T-helper 9 cell (primary cell): ENCODE measurements at places on chromosomes 13 and 19.

DNA sequence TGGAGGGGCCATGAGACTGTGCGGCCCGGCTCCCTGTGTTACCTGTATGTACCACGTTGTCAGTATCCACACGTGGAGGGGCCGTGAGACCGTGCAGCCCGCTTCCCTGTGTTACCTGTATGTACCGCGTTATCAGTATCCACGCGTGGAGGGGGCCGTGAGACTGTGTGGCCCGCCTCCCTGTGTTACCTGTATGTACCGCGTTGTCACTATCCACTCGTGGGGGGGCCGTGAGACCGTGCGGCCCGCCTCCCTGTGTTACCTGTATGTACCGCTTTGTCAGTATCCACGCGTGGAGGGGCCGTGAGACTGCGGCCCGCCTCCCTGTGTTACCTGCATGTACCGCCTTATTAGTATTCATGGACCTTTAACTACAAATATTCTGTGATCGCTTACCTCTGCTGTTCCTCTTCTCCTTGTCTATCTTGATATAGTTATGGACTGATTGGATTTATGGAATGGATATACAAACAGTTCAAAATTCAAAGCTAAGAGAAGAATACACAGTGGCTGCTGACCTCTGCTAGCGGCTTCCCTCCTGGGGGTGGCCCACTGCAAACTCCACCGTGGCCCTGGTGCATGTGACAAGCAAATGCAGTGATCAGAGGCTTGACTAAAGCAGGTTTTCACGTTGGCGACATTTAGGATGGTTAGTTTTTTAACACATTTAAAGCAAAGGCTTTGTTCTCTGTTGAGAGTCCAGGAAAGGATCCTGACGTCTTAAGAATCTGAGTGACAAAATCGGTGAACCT is 38.7 kb downstream of the ATP11A start:
- no peak for DNase-seq

GRCh38 chr13:105063676-105064075 is 1471.8 kb downstream of the EFNB2 start:
- DNase-seq, result no peak

DNA sequence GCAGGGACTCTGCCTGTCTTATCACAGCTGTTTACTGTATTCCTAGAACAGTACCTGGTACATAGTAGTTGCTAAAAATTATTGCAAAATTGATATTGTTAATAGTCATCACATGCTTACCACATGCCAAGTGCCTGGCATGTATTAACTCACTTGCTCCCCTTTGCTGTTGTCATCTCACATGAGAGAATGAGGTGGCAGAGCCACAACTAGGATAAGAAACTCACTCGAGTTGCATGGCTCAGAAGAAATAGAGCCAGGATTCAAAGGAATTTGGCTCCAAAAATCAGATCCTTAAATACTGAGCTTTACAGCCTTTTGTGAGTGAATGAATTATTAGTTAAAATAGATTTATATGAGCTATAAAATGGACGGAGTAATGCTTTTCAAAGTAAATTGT is 42.6 kb downstream of the B3GLCT start:
- no peak for DNase-seq

GRCh38 chr19:34732612-34733211 is 1.3 kb upstream of the ZNF181 start:
- DNase-seq, result no peak

DNA sequence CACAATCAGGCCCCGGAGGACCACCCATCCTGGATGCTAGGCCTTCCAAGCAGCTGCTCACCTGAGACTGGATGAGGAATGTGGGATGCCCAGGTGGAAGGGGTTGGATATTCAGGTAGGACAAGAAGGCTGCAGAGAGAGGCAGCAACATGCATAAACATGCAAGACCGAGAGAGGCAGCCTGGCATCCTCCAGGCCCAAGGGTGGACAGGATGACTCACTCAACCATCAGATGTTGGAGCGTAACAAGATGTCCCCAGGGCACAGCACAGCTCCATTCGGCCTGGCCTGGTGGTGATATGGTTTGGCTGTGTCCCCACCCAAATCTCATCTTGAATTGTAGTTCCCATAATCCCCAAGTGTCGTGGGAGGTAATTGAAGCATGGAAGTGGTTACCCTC is 10.0 kb upstream of the CABP5 start:
- no peak for DNase-seq

DNA sequence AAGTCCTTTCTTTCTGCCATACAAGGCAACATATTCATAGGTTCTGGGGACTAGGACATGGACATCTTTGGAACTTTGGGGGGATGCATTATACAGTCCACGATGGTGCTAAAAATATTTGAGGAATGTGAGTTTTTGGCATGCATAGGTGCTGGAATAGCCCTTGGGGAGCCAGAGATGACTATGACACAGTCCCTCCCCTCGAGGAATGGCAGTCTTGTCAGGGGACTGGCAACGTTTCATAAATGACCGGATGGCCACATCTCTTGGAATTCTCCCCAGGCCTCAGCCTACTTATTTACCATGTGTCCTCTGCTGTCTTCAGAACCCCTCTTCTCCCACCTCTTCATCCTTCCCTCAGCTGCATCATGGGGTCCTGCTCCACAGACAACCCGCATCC is 13.6 kb downstream of the MEIOSIN start:
- no peak for DNase-seq

DNA sequence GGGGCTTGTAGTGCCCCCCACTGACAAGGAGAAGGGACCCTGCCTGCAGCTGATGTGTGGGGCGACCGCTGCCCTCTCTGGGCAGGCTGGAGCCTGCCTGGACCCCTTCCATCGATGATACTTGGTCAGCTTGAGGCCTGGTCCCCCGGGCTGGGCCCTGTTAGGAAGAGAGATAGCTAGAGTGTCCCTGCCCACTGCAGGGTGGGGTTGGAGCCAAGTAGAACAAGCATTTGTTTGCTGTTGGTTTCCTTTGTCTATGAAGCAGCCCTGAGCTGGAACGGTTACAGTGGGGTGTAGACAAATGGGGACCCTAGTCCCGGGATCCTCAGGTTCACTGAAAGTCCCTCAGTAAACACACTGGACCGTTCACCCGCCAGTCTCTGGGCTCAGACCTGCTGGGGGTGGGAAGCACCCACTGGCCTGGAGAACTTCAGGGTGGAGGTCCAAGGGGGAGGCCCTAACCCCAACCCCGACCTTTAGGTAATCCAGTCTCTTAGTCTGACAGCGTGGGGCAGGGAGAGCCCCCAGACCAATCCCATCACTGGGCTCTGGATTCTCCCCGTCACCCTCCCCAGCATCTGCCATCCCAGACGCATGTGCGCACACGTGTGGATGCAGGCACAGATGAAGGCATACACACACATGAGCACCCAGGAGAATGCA is 204.8 kb upstream of the ZNF536 start:
- no peak for DNase-seq

GRCh38 chr13:29550430-29550988 is 45.0 kb downstream of the SLC7A1 start:
- DNase-seq, result no peak

DNA sequence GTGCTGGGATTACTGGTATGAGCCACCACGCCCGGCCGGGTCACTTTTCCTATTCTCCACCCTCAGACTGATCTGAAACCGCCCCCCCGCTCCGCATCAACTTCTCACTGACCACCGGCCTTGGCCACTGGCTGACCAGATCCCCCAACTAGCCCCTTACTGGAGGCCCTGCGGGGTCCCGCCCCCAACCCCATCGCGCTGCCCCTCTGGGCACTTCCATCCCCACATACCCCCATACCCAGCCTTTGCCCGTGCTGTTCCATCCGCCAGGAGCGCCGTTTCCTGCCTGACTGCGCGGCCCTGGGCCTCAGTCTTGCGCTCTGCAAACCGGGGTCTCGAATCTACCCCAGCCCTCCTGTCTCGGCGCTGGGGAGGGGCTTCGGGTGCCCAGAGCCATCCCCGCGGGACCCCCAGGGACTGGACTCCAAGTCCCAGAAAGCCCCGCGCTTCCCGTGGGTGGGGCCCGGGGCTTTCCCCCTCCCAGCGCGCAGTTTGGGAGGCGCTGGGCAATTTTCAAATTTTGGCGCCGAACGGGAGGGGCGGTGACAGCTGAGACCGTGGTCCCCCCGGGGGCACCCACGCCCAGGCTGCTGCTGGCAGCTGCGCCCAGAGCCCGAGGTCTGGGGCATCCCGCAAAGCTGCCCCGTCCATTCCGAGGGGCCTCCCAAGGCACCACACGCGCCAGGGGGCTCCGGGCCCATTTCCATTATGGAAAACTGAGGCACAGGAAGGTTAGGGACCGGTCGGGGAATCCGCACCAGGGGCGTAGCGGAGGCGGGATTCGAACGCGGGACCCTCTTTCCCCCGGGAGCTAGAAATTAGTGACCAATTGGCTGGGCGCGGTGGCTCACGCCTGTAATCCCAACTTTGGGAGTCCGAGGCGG is 5.2 kb upstream of the LMNB2 start:
- peak; percentile 28 for DNase-seq

DNA sequence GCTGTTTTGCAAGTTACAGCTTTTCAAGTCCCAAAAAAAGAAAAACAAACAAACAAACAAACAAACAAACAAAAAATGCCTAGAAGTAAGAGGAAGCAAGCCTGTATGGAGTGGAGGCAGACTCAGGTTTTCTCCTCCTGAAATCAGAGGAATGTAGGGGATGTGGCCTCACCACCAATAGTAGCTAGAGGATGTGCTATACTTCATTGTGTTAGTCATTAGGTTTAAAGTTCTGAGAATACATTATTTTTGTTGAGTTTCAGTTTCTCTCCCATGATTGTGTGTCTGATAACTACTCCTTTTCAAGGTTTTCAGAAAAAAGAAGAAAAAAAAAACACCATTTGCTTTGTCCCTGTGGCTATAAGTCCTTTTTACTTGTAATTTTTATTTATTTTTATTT is 524.5 kb downstream of the GPC6 start:
- DNase-seq, result no peak

DNA sequence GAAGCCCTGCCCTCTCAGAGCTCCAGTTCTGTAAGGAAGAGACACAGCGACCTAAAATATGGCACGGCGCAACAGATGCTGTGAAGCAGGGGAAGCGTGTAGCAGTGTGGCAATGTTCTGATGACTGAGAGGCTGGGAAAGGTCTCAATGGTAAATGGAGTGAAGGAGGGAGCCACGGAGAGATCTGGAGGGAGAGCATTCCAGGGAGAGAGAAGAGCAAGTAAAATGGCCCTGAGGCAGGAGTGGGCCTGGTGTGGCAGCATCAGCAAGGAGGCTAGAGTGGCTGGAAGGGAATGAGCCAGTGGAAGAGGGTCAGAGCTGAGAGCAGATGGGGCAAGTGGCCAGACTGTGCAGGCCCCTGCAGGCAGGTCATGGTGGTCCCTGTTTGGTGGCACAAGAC is 16.4 kb downstream of the RCN3 start:
- DNase-seq, result no peak

GRCh38 chr13:109745060-109745459 is 41.3 kb downstream of the IRS2 start:
- DNase-seq, result no peak

DNA sequence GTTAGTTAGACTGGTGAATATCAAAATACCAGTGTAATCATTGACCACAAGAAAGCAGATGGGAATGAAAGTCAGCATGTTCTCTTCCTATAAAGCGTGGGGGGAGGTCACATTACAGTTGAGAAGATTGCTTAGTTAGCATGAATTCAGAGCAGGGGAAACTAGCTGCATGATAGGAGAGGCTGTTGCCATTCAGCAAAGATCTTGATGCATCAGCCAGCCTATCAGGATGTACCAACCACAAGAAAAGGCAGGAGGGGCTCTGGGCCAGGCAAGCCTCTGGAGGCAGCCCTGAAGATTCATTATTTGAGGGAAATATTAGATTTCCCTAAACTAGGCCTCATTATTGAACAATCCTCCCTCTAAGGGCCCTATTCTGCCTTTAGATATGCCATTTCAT is 5.0 kb upstream of the MTMR6 start:
- no peak for DNase-seq

DNA sequence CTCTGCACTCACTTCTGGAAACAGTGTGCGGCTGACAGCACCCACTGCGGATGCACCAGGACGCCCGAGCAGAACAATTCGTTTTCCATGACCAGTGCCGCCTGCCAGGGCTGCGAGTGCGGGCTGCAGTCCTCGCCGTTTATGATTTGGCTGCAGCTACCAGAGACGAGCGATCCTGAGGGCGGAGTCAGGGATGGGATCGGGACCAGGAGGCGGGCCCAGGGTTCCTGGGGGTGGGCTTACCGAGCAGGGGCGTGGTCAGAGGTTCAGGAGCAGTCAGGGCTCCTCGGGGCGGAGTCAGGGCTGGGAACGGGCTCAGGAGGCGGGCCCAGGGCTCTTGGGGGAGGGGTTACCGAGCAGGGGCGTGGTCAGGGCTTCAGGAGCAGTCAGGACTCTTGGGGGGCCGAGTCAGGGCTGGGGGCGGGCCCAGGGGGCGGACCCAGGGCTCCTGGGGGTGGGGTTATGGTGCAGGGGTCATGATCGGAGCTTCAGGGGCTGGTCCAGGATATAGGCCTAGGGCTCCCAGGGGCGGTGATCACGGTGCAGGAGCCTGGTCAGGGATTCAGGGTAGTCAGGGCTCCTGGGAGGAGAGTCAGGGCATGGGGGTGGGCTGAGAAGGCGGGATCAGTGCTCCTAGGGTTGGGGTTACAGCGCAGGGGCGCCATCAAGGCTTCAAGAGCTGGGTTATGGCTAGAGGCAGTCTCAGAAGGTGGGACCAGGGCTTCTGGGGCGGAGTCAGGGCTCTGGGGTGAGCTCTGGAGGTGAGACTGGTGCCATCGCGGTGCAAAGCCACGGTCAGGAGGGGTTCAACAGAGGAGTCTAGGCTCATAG is 1.7 kb downstream of the KLK4 start:
- no peak for DNase-seq

DNA sequence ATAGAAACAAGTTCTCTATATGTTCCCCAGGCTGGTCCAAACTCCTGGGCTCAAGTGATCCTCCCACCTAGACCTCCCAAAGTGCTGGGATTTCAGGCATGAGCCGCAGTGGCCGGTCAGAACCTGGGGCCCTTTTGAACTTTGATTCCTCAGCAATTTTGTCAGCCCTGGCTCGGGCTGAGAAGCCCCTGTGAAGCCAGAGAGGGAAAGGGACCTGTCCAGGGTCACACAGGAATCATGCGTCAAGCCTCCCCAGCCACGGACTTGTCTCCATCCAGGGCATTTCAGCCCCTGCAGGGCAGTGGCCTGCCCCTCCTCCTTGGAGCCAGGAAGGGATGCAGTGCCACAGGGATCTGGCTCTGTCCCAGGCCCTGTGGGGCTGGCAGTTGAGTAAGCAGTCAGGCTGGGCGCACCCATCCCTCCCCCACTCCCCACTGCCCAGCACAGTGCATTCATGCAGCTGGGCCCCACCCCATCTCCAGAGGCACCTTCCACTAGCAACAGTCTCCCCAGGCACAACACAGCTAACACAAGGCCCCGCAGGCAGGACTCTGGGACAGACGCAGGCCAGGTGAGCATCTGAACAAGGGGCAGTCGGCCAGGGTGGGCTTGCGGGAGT is at the start of gene CAPS:
TSS of gene CAPS (plus strand) at position 516 of the 619 bp plus-strand sequence. CDS start 153 bp downstream, outside the sequence.
- no peak for DNase-seq
